ENCODE measurements at places on chromosomes 1 and 21.

- no peaks in the 10 kb centered on the region for H3K36me3 ChIP-seq
- H3K27me3 ChIP-seq: no peaks in the 10 kb centered on the region
- no peak overlapping the region for H3K4me3 ChIP-seq
- no peaks in the 10 kb centered on the region for H3K4me1 ChIP-seq
Observed at GRCh38 chr1:186595969-186596368, 84.3 kb downstream of the PTGS2 start.

GRCh38 chr1:234649432-234650081 is 39.6 kb upstream of the IRF2BP2 start:
- DNase-seq: no peak
- H3K4me3 ChIP-seq: no peak overlapping the region
- H3K36me3 ChIP-seq: no peaks in the 10 kb centered on the region
- no peaks in the 10 kb centered on the region for H3K27me3 ChIP-seq

- H3K36me3 ChIP-seq: no peaks in the 10 kb centered on the region
- no peak overlapping the region for H3K4me3 ChIP-seq
- H3K27ac ChIP-seq: no peak overlapping the region
- peaks cover 18% of the 10 kb centered on the region for H3K27me3 ChIP-seq
Observed at GRCh38 chr1:206025283-206025820, 1.7 kb upstream of the CTSE start.

- no peak for DNase-seq
- no peak overlapping the region for H3K4me3 ChIP-seq
- H3K36me3 ChIP-seq: no peaks in the 10 kb centered on the region
Observed at GRCh38 chr1:109192433-109192832, 21.3 kb upstream of the SARS1 start.

- no peaks in the 10 kb centered on the region for H3K36me3 ChIP-seq
- H3K4me3 ChIP-seq: peak overlapping the region; percentile 63
- no peak for DNase-seq
- no peaks in the 10 kb centered on the region for H3K27me3 ChIP-seq
- peaks cover 43% of the 10 kb centered on the region for H3K4me1 ChIP-seq
Observed at GRCh38 chr1:56331892-56332567, 247.3 kb downstream of the PLPP3 start.
